Activated CD8-positive, alpha-beta memory T cell treated with anti-CD3 and anti-CD28 coated beads for 1 hour (primary cell): ENCODE measurements at places on chromosomes 6 and 20.

DNA sequence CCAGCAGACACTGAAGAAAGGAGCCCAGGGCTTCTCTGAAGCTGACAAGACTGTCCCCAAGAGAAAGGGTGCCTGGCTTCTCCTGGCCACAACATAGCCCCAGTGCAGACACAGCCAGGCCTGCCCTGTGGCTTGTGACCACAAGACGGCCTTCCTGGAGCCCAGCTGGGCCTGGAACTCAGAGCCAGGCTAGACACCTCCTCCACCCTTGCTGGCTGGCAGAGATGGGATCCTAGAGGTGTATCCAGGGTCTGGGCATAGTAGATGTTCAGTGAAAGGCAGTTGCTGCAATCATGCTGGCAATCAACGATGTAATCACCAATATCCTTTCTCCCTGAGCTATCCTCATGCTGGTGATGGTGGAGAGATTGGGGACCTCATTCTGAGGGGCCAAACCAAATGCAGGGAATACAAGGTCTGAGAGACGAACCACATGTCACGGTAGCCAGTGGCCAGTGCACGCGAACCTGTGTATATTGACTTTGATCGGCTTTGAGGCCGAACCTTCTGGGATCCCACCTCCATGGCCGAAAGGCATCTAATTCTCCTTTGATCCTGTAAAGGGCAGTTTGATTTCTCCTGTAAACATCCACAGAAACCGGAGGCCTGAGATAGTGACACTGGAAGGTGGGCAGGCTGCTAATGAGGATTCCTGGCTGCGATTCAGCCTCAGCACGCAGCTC, 115.2 kb downstream of the PSMB1 start:
- DNase-seq, result no peak

GRCh38 chr20:24853916-24854315, 95.2 kb upstream of the CST7 start:
- no peak for DNase-seq

GRCh38 chr20:34941226-34941625, 14.4 kb downstream of the GSS start:
- DNase-seq, result no peak

DNA sequence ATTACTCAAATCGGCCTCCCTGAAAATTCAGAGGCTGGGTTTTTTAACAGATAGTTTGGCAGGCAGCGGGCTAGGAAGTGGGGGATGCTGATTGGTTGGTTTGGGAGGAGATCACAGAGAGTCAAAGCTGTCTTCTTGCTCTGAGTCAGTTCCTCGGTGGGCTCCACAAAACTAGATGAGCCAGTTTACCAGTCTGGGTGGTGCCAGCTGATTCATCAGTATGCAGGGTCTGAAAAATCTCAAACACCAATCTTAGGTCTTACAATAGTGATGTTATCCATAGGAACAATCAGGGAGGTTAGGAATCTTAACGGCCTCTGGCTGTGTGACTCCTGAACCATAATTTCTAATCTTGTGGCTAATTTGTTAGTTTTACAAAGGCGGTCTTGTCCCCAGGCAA, 190.7 kb downstream of the C6orf118 start:
- no peak for DNase-seq

GRCh38 chr6:108592371-108593337, 31.9 kb downstream of the FOXO3 start:
- DNase-seq, result peak; percentile 21

- DNase-seq, result no peak
Observed at GRCh38 chr6:155341130-155341828, 27.0 kb upstream of the TFB1M start.

DNA sequence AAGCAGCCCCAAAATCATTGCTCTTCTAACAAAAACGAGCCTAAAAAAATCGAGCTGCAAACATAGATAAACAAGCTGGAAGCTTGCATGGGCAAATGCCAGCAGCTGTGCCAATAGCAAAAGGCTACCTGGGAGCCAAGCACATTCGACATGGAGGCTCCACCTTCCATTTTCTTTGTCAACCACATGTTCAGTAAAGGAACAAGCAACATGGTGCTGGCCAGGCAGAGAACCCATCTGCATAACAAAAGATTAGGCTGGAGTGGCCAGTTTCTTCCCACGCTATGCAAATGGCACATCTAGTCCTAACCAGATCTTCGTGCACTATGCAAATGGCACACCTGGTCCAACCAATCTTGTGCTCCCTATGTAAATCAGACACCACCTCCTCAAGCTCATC, 110.5 kb downstream of the KIF16B start:
- DNase-seq, result no peak

DNA sequence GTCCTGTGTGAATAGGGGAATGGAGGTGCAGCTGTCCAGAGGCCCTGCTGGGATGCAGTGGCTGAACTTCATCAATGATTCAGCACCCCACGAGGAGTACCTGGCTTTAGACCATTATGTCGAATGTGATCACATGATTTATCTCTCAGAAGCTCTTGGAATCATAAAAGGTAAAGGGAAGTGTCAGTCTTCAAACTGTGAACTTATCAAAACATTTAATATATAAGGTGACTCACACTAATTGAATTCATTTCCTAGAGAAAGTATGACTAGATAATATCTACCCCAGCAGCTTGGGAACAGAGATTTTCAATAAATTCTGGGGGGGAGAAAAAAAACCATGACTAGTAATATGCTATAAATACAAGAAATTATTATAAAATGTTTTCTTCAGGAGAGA, 29.5 kb downstream of the ALDH8A1 start:
- no peak for DNase-seq

GRCh38 chr20:46332373-46333160, 24.3 kb upstream of the CDH22 start:
- no peak for DNase-seq

GRCh38 chr20:44309763-44310663, 989 bp downstream of the FITM2 start:
- no peak for DNase-seq

GRCh38 chr20:62030834-62031434, 34.7 kb downstream of the TAF4 start:
- DNase-seq, result no peak

DNA sequence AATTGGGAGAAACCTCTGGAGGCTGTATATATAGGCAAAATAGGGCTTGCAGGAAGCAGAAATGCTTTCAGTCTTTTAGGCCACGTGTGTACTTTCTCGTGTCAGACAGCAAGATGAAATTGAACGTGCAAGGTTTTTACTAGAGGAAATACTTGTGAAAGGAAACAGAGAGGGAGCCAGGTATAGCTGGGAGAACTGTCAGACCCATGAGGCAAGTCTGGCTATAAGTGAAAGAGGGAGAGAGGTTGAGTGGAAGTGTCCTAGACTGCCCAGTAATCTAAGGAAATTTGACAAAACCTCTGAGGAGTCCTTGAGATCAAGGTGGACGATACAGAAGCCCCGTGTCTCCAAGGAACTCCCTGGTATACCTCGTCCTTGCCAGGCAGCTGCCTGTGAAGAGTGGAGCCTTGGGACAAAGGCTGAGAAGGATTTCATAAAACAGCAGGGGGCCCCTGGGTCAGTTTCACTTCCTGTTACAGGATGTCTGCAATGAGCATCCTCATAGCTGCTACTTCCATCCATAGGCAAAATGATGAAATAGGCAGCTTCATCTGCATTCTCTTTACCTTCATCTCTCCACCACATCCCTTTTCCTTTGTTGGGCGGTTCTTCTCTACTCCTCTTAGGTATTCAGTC, 114.4 kb upstream of the MAP3K7 start:
- no peak for DNase-seq

GRCh38 chr6:135823851-135824250, 27.6 kb upstream of the PDE7B start:
- no peak for DNase-seq

DNA sequence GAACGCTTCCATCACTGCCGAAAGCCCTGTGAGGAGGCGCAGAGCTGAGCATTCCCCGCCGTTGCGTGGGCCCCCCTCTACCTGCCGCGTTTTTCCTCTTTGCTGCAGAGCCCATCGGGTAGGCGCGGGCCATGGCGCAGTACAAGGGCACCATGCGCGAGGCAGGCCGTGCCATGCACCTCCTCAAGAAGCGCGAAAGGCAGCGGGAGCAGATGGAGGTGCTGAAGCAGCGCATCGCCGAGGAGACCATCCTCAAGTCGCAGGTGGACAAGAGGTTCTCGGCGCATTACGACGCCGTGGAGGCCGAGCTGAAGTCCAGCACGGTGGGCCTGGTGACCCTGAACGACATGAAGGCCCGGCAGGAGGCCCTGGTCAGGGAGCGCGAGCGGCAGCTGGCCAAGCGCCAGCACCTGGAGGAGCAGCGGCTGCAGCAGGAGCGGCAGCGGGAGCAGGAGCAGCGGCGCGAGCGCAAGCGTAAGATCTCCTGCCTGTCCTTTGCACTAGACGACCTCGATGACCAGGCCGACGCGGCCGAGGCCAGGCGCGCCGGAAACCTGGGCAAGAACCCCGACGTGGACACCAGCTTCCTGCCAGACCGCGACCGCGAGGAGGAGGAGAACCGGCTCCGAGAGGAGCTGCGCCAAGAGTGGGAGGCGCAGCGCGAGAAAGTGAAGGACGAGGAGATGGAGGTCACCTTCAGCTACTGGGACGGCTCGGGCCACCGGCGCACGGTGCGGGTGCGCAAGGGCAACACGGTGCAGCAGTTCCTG, 693 bp downstream of the FAM50B start:
- no peak for DNase-seq

- no peak for DNase-seq
Observed at GRCh38 chr6:29764422-29765196, 41.4 kb downstream of the HLA-F start.

GRCh38 chr6:66568271-66568670, 861.2 kb upstream of the EYS start:
- DNase-seq, result no peak

DNA sequence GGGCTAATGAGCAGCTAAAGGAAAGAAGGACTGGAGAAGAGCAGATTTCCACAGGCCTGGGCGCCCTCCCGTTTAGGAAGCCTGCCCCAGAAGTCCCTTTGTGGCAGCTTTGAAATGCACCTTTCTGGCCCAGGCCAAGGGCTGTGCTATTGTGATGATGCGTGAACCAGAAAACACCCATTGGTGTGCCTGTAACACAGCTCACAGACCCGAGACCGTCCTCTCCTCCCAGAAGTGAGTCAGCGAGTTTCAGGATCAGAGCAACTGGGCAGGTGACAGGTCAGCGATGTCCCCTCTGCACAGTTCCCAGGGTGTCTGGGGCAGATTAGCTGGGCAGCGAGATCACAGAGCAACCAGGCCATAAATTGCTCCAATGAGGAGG, 71.9 kb upstream of the SULF2 start:
- DNase-seq, result no peak

- DNase-seq, result no peak
Observed at GRCh38 chr6:93550551-93551276, 131.4 kb upstream of the EPHA7 start.

DNA sequence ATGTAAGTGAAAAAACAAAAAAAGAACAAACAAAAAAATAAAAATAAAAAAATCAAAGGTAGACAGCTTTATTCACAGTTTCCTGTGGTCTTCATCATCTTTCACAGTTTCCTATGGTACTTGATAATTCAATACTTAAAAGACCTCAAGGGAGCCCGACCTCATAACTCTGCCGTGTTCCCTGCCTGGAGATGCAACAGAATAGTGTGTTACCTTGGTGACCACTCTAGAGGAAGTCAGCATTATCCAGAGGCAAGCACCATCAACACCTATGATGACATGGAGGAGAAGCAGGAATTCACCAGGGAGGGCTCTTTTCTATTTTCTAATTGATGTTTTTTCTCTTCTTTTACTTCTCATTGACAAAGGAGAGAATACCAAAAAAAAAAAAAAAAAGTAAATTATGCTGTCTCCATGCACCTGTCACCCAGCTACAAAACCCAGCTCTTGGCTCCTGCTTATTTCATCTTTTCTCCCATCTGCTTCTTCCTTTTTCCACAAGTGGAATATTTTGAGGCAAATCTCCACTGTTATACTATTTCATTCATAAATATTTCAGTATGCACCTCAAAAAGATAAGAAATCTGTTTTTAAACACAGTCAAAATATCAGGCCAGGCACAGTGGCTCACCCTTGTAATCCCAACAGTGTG, 95.8 kb upstream of the STXBP5 start:
- DNase-seq, result no peak

DNA sequence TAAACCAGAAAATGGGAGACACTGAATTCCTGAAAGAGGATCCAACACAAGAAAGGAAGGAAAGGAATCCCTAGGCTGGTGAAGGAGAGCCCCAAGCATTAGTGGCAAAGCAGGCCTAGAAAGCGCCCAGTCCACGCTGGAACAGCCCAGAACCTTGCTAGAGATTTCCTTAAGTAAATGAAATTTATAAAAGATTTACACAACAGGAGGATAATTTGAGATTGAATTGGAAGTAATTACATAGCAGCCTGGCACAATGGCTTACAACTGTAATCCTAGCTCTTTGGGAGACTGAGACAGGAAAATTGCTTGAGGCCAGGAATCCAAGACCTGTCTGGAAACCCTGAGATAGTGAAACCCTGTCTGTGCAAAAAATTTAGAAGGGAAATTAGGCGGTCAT, 26.8 kb upstream of the C20orf144 start:
- DNase-seq, result no peak

GRCh38 chr6:105344881-105345370, 58.0 kb downstream of the PREP start:
- no peak for DNase-seq

DNA sequence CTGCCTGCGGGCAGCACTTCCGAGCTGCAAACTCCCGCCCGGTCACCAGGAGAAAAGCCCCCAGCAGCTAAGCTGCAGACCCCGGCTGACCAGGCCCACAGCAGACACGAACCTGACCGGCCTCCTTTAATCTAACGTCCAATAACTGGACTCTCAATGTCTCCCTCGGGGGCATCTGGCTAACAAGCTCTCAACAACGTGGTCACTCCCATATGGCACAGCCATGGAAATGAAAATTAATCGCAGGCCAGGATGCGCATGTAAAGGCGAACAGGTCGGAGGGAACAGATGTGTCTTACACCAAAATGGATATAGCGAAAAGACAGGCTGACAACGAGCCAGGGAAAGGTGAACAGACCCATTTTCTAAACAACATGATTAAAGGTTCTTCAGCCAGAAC, 44.4 kb upstream of the SMOC2 start:
- no peak for DNase-seq

DNA sequence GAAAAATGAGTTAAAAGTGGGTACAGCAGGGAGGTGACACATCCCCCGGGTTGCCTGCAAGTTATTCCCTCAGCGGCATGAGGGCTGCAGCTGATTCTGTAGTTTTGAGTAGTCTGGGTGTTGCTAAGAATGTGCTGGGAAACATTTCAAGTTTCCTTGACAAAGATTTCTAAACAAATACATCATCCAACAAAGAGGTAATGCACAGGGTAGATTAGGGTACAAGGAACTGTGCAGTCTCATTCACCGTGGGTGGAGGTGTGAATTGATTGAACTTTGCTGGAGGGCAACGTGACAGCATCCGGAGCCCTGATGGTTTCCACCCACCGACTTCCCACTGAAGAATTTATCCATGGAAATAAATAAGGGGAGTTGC, 21.8 kb downstream of the CASS4 start:
- no peak for DNase-seq
